ENCODE measurements at places on chromosomes 13 and 19.

DNA sequence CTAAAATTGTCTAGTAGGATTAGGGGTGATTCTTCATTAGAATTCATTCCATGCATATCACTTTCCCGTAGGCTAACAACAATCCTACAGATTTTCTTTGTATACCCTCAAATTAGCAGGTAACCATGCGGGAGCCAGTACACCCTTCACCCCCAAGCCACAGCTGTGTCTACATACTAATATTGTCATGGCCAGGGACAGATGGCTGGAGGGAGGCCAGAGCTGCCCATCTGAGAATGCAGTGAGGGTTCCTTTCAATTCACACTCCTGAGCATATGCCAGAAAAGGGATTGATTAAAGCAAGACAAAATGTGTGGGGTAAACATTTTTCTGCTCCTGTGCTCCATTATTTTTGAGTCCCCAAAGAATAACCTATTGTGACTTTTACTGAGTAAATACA is 68.9 kb downstream of the FREM2 start:
- DNase-seq, result no peak

GRCh38 chr19:12733369-12734214 is 892 bp downstream of the TRIR start:
- peak; percentile 32 for DNase-seq

- DNase-seq, result no peak
Measured at GRCh38 chr13:59259165-59260000, 904.3 kb downstream of the DIAPH3 start.

- no peak for DNase-seq
Measured at GRCh38 chr19:30930941-30931706, 418.1 kb downstream of the TSHZ3 start.

DNA sequence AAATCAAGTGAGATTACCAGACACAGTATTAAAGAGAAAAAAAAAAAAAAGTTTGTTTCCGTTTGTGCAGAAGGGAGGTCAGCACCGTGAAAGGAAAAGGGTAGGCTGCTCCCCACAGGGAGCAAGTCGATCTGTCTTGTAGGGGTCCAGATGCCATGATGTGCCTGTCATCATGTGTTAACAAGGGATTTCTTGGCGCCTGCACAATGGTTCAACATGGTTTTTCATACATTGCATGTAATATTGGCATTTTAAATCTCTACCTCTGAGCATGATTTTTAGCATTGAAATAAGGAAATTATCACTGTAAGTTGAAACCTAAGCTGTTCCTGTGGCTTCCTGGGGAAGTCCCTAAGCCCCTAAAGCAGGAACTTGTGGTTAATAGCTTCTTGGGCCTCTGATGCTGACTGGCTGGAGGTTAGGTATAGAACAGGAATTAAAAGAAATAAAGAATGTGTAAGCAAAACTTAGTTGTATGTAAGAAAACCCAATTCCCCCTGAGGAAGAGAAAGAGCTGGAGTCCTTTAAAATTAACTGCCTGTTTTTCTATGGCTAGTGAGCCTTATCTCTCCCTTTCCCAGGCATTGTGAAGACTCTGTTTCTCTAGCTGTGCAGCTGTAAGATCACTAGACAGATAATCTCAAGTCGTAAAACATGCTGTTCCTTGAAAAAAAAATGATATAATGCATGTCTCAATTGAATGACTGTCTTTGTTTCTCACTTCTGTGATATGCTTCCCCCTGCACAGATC is 7.4 kb upstream of the FCGBP start:
- peak; percentile 42 for DNase-seq

DNA sequence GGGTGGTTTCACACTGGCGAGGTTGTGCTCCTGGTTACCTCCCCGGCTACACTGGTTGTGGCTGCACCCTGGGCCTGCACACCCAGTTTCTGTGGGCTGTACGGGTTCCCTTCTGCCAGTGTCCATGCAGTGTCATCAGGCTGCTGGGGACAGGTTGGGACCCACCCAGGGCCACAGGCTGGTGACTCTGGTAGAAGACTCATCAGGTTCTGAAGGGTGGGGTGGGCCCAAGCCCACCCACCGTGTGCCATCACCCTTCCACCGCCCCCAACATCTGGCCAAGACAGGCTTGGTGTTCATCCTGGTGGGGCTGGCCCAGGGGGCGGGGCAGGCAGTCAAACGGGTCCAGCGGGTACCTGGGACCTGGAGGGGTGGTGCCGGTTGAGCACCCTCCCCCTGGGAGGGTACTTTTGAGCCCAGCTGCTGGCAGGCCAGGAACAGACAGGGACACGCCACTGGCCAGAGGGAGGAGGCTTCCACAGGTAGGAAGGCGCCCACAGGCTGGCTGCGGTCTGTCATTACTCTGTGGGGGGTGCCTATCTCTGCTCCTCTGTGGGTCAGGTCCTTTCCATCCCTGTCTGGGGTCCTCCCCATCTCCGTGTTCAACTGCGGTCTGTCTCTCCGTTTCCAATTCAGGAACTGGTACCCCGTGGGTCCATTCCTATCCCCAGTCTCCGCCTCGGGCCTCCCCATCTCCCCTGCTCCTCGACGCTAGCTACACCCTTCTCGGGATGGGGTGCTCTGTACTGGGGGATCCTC is at the start of gene RNF225:
Gene RNF225, plus strand, starts transcription at position 437 of the 759 bp plus-strand sequence. CDS start 434 bp downstream, outside the sequence.
- DNase-seq, result no peak

DNA sequence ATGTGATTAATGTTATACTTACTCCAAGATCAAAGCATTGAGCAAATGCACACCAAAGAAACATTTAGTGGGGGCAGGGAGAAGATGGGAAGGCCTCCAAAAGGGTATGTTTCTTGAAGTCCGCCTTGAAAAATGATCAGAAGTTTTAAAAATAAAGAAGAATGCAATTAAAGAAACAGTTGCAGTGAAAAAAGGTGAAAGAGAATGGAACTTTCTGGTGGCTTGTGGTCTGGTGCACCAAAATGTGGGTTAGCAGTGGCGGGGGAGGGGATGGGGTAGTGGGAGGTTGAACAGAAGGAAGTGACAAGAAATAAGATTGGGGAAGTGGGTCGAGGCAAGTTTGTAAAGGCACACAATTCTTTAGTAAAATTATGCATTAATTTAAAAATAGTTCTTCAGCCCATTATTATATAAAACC is 2.5 kb downstream of the LCP1 start:
- DNase-seq, result no peak

GRCh38 chr13:21638319-21639282 is 32.3 kb upstream of the FGF9 start:
- peak; percentile 27 for DNase-seq

- no peak for DNase-seq
Measured at GRCh38 chr13:34128661-34129060, 310.7 kb downstream of the RFC3 start.

DNA sequence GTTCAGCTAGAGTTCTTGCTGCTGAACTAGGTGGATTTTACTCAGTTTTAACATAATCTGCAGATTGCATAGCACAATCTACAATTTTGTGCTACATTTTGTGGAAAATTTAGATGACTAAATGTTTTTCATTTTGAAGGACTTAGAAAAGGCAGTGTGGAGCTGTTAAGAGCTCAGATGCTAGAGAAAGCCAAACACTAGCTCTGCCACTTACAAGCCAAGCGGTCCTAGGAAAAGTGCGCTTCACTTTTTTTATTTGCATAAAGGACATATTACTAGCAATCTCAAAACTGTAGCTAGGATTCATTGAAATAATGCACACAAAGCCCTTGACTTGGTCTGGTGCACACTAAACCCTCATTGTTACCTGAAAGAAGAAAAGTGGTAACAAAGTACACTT is 8.1 kb upstream of the CSNK1A1L start:
- DNase-seq, result no peak

GRCh38 chr13:77535448-77535847 is at the start of gene SCEL:
Gene SCEL, plus strand, starts transcription at chr13:77535706. Its CDS starts 20,170 bp downstream, at chr13:77555876.
- no peak for DNase-seq

DNA sequence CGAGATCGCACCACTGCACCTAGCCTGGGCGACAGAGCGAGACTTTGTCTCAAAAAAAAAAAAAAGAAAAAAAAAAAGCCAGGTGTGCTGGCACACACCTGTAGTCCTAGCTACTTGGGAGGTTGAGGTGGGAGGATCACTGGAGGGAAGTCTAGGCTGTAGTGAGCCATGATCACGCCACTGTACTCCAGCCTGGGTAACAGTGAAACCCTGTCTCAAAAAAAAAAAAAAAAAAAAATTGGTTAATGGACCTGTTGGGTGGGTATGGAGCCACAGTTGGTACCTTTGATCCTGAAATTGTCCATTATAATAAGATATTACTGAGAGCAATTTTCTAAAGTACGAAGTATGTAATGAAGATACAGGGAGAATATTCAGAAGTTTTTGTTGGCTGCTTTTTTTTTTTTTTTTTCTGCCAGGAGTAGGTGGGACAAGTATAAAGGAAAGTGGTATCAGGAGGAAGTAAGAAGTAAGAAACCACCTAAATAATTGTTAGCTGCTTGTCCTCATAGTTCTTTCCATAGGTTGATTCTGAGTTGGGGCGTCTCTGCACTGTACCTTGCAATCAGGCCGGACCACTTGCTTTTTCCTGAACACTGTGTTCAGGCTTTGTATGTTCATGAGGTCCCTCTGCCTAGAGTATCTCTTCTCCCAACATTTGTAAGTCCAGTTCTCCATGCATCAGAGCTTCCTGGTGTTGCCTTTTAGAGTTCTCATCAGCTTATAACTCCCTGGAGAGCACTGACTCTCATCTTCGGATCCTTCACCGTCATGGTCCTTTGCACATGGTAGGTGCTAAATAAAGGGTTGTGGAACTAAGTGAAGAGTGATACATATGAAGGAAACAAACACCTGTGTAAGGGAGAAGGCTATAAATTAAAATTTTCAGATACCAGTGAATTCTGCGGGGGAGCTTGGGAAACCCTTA is 31.7 kb downstream of the ARHGAP35 start:
- DNase-seq, result no peak

GRCh38 chr13:21008026-21008425 is 53.4 kb downstream of the LATS2 start:
- DNase-seq, result no peak

GRCh38 chr19:23983406-23983805 is 68.7 kb downstream of the ZNF726 start:
- no peak for DNase-seq

- DNase-seq, result no peak
Measured at GRCh38 chr13:51525567-51526167, 58.6 kb upstream of the WDFY2 start.

GRCh38 chr13:113001241-113002140 is 32.5 kb downstream of the MCF2L start:
- peak; percentile 92 for DNase-seq

- DNase-seq, result no peak
Measured at GRCh38 chr13:113843063-113843654, 20.7 kb downstream of the GAS6 start.
